ENCODE measurements at places on chromosomes 4 and X.

- no peak for DNase-seq
Observed at GRCh38 chr4:38560768-38561558, 103.0 kb upstream of the KLF3 start.

GRCh38 chr4:25146076-25146475, 14.2 kb downstream of the SEPSECS start:
- DNase-seq = no peak

- no peak for DNase-seq
Observed at GRCh38 chr4:139076016-139076744, 60.6 kb downstream of the NOCT start.

- no peak for DNase-seq
Observed at GRCh38 chrX:39827951-39828350, 269.8 kb downstream of the BCOR start.

DNA sequence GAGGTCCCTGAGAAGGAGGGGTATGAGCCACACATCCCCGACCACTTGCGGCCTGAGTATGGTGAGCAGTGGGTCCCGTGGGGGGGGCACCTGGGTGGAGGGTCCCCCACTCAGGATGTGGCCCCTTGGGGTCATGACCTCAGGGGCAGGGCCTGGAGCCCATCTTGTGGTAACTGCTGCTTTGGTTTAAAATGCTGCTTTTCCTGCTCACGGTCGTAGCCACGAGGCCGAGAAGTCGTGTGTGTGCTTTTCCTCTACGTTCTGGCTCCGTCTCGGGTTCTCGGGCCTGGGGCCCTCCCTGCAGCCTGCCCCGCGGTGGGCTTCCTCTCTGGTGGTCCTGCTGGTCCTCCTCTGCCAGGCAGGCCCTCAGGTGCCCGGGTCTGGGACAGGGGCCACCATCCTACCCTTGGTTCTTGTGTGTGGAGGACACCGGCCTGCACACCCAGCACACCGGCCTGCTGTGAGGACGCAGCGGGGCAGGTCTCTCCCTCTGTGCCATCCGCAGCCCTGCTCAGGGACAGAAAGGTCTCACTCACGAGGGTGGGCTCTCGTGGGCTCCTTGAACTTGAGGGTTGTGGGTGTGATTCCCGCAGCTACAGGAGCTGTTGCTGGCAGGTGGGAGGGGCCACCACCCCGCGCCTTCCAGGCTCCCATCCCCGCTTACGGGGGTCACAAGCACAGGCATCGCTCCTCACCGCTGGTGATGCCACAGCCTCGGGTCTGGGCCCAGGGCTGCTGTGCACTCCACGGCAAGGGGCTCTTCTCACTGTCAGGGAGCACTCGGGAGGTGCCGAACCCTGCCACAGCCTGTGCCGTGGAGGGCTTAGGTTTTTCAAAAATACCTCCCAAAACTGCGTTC, 19.6 kb downstream of the UVSSA start:
- DNase-seq = no peak

DNA sequence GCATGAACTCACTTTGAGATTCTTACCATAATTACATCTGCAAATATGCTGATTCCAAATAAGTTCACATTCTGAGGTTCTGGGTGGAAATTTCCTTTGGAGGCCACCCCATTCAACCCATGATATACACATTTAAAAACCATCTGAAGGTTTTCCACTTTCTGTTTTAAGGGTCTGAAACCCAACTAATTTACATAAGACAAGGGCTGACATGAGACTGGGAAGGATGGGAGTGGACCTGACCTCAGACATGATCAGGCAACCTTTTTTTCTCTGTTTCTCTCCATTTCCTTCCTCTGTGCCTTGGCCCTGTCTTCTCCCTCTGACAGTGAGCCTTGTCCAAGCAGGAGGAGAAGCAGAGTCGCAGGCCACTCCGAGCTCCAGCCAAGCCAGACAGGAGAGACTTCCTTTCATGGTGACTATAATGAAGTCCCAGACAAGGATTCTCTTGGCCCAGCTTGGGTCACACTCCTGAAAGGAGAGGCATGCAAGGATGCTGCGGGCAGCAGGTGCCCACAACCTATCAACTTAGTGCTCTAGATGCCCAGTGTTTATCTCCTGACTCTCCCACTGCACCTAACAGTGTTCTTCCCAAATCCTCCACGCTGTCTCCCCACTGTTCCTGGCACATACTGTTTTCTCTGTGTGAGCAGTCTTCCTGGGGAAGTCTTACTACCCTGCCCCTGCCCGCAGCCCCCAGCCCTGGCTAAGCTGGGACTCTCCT, 39.9 kb downstream of the MSX1 start:
- DNase-seq = no peak

DNA sequence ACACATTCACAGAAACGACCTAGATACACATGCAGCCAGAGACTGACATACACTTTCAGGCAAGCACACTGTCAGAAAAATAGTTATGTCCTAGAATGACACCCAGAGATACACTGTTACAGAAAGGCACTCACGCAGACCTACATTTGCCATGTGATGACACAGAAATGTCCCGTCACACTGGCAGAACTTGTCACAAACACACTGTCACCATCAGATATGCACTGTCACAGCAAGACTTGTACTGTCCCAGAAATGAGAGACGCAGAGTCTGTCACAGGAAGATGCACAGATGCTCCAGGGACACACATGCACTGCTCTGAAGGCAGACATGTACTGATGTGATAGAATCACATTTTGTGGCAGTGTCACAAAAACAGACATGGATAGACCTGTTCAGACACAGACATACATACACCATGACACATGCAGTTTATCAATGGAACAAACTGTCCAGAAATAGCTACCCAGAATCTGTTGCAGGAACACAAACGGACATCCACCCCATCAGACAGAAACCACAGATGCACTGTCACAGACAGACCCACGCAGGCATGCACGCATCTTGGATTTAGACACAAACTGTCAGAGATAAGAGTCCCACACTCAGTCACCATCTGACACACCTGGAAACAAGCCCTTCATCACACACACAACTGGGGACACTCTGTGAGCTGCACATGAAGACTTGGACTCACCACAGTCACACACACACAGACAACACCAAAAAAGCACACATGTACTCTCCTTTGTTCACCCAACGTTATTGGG, 1.3 kb upstream of the PIM2 start:
- DNase-seq = no peak

Data from non-pigmented ciliary epithelial cell (primary cell).